ENCODE measurements at places on chromosomes 5 and 9. TPM values are rescaled to one million over a fixed set of nuclear protein-coding genes. Genes with fewer than 3 reads are reported as not detected.

The CYSTM1 gene
- 105 TPM for total RNA-seq

The HTR1A gene
- not detected for total RNA-seq

The GAPT gene
- total RNA-seq = not detected

The LRRC26 gene
- not detected for total RNA-seq

The SHOC1 gene
- 0.09 TPM for total RNA-seq

The GRIN1 gene
- total RNA-seq = 1.4 TPM

The CNTFR gene
- not detected for total RNA-seq

The NANS gene
- 102 TPM for total RNA-seq

The S100Z gene
- not detected for total RNA-seq

The PANK3 gene
- 117 TPM for total RNA-seq

GRCh38 chr5:126542441-126542840 lies 52.6 kb downstream of the ALDH7A1 start:
- H3K27me3 ChIP-seq = no peaks in the 10 kb centered on the region
- H3K4me1 ChIP-seq = no peaks in the 10 kb centered on the region
- no peak overlapping the region for H3K4me3 ChIP-seq
- no peak overlapping the region for H3K27ac ChIP-seq
- peaks cover 43% of the 10 kb centered on the region for H3K36me3 ChIP-seq

GRCh38 chr5:174271316-174271715 lies 225.8 kb downstream of the NSG2 start:
- no peak overlapping the region for H3K4me3 ChIP-seq
- no peaks in the 10 kb centered on the region for H3K4me1 ChIP-seq
- DNase-seq = peak; percentile 48
- no peaks in the 10 kb centered on the region for H3K36me3 ChIP-seq

GRCh38 chr5:141528291-141528984 lies 39.6 kb downstream of the PCDHGC5 start:
- H3K27me3 ChIP-seq = no peaks in the 10 kb centered on the region
- peaks cover 62% of the 10 kb centered on the region for H3K36me3 ChIP-seq
- no peak overlapping the region for H3K4me3 ChIP-seq
- peaks cover 19% of the 10 kb centered on the region for H3K4me1 ChIP-seq

DNA sequence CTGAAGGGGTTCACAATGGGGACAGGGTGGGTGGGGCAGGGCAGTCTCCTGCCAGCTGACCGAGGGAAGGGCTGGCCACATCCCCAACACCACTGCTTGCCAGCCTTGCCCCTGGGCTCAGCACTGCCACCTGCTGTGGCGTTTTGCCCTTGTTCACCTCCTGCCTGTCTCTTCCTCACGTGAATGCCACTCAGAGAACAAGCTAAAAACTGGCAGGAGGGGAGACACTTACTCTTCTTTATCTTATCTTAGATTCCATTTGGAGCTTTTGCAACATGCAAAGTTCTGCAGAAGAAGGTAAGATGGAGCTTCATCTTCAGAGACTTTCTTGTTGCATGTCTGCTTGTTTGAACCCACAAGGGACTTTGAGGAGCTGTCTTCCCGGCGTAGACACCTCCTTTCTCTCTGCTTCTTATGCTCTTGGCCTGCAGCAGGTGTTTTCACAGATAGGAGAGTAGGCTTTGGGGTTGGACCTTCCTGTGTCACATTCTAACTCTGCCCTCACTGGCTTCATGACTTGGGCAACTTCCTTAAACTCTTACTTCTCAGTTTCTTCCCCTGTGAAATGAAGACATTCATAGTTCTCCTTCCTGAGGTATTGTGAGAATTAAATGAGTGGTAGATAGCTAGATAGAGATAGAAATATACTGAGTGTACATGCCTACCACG lies 4.1 kb downstream of the LRSAM1 start:
- H3K36me3 ChIP-seq = peaks cover 66% of the 10 kb centered on the region
- DNase-seq = peak; percentile 32
- H3K27me3 ChIP-seq = no peaks in the 10 kb centered on the region
- H3K27ac ChIP-seq = no peak overlapping the region
- H3K4me1 ChIP-seq = peaks cover 5% of the 10 kb centered on the region

- no peak for DNase-seq
- no peaks in the 10 kb centered on the region for H3K27me3 ChIP-seq
- H3K36me3 ChIP-seq = peaks cover 6% of the 10 kb centered on the region
These were observed 13.0 kb downstream of the GLRX start for GRCh38 chr5:95809414-95809960.

- H3K27me3 ChIP-seq = no peaks in the 10 kb centered on the region
- no peaks in the 10 kb centered on the region for H3K4me1 ChIP-seq
- H3K4me3 ChIP-seq = no peak overlapping the region
- H3K27ac ChIP-seq = no peak overlapping the region
- no peak for DNase-seq
These were observed 17.1 kb downstream of the SUSD1 start for GRCh38 chr9:112157961-112158360.

DNA sequence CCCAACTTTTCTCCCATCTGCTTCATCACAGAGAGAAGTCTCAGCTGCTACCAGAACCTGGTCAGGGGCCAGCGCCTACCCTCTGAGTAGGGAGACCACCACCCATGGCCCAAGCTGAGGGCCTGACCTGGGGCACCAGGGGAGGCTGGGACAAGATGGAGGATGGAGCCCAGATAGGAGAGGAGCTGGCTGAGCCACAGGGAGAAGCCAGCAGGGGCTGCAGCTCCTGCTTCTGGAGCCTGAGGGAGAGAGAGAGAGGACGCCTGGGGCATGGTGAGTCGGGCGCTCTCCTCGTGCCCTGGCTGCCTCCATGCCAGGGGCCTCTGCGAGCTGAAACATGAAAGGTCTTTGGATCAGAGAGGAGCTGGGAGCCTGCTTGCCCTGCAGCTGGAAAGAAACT lies 1.4 kb upstream of the FOXI1 start:
- H3K4me3 ChIP-seq = no peak overlapping the region
- H3K27me3 ChIP-seq = no peaks in the 10 kb centered on the region
- DNase-seq = no peak

DNA sequence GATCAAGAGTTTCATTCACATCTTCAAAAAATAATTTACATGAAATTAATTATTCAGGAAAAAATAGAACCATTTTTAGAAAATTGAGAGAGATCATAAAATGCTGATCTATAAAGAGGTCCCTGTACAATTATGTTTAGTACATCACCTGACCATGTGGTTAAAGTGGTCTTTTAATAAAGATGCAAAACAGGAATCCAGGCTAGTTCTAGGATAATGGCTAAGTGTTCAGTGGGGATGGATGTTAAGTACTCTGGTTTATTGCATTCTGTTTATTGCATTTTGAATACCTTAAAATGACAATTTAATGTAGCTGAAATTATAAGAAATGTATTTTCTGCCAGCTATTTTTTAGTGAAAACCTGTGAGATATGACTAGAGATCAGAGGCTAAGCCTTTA lies 72.0 kb upstream of the SMC2 start:
- DNase-seq = no peak
- H3K27ac ChIP-seq = no peak overlapping the region
- H3K27me3 ChIP-seq = no peaks in the 10 kb centered on the region
- no peak overlapping the region for H3K4me3 ChIP-seq

DNA sequence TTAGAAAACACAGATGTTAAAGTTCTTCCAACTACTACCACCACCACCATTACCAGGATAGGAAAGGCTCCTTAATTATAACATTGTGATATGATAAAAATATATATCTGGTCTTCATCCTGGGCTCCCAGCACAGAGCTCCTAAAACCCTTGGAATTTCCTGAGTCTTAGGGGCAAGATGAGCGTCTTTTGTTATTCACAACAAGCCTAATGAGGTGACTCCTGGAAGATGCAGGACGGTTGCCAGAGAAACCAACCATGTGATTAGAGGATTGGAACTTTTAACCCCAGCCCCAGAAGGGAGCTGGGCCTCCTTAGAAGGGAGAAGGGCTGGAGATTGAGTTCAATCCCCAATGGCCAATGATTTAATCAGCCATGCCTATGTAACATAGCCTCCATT lies 148.0 kb upstream of the ADRA1B start:
- H3K4me1 ChIP-seq = peaks cover 15% of the 10 kb centered on the region
- no peaks in the 10 kb centered on the region for H3K36me3 ChIP-seq
- H3K4me3 ChIP-seq = no peak overlapping the region
- no peak for DNase-seq

GRCh38 chr5:125377141-125377540 lies 630.7 kb upstream of the ZNF608 start:
- no peaks in the 10 kb centered on the region for H3K36me3 ChIP-seq
- H3K4me3 ChIP-seq = no peak overlapping the region
- no peaks in the 10 kb centered on the region for H3K4me1 ChIP-seq
- no peaks in the 10 kb centered on the region for H3K27me3 ChIP-seq

DNA sequence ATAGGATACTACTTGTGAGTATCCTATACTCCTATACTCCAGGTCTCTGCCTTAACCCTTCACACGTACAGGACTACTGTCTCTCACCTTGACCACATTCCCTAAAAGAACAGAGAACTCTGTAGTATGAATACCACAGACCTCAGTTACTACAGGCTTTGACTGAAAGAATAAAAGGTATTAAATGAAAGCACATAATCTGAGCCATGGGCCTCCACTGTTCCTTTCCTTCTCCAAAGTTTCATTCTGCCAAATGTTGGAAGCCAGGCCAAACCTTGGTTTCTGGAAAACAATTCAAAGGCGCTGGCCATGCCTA lies 191.5 kb downstream of the TSSK1B start:
- peak overlapping the region; percentile 86 for H3K27ac ChIP-seq
- H3K36me3 ChIP-seq = no peaks in the 10 kb centered on the region
- peaks cover 23% of the 10 kb centered on the region for H3K4me1 ChIP-seq

DNA sequence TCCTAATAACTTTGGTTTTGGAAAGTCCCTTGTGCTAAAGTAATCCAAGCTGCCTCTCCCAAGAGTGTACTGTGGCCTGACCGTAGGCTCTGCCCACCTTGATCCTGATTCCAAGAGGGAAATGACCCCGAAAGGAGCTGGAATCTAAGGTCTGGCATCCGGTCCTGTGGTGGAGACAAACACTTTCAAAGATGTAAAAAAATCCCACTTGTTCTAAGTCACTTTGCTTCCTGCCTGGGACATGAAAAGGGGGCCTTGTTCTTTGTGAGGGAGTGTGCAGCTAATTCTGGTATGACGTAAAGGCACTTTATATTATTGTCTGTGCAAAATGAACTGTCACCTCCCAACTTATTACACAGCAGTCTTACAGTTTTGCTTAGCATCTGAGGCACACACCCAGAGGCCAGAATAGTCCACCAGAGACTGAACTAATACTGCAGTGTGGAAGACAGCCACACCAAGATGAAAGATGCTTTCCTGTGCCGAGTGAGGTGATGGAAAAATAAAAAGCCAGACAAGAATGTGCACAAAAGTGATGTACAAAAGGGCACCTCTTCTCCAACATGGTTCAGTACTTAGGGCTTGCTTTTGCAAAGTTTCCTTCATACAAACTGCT lies 128.7 kb downstream of the SLC12A2 start:
- no peaks in the 10 kb centered on the region for H3K27me3 ChIP-seq
- H3K4me3 ChIP-seq = no peak overlapping the region
- peaks cover 6% of the 10 kb centered on the region for H3K4me1 ChIP-seq
- DNase-seq = no peak

DNA sequence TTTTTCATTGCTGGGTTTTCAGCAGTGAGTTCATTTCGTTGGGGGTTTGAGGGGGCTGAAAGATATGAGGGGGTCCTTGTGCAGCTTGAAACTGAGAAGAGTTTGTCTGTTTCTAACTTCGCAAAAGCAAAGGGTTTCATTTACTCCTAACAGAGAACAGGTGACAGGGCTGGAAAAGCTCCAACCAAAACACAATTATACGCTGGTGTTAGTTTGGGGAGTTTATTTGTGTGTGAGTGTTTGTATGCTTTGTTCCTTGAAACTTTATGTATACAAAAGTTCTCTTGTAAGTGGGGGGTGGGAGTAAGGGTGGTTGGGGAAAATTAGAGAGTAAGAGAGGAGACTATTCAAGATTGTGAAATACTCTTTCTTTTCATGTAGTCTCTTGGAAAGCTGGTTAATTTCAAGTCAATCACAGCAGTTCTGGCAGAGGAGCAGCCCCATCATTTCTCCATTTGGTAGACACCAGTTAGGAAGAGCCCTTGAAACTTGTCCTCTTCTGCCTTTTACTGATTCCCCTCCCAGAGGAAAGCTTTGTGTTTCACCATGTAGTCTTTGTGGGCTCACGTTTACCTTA lies 881 bp downstream of the TNFAIP8 start:
- no peaks in the 10 kb centered on the region for H3K27me3 ChIP-seq
- H3K4me1 ChIP-seq = peaks cover 51% of the 10 kb centered on the region
- no peaks in the 10 kb centered on the region for H3K36me3 ChIP-seq
- peak; percentile 73 for DNase-seq
- H3K27ac ChIP-seq = peak overlapping the region; percentile 79

- H3K4me3 ChIP-seq = no peak overlapping the region
- no peaks in the 10 kb centered on the region for H3K36me3 ChIP-seq
These were observed 146.3 kb upstream of the POU5F2 start for GRCh38 chr5:93887678-93888077.

DNA sequence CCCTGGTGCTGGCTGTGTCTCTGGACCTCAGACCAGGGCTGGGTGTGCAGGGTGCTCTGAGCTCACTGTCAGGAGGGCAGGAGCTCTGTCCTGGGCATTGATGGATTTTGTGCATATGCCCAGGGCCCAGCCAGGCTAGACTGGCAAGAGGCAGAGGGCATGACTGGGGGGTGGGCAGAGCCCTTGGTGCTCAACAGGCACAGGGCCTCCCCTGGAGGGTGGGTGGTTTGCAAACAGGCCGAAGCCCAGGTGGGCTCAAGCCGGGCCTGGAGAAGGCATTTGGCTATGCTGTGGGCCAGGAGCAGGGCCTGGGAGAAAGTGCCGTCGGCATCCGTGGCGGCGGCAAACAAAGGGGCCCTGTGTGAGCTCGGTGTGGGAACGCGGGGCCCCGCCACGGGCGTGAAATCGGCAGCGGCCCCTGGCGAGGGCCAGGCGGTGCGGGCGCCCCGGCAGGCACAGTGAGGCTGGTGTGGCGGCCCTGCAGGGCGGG lies 1.9 kb upstream of the NRARP start:
- no peak overlapping the region for H3K4me3 ChIP-seq
- no peaks in the 10 kb centered on the region for H3K27me3 ChIP-seq
- no peak overlapping the region for H3K27ac ChIP-seq
- H3K36me3 ChIP-seq = peaks cover 10% of the 10 kb centered on the region
- no peaks in the 10 kb centered on the region for H3K4me1 ChIP-seq

GRCh38 chr5:139969318-139969717 lies 73.8 kb downstream of the NRG2 start:
- no peaks in the 10 kb centered on the region for H3K4me1 ChIP-seq
- DNase-seq = no peak
- no peak overlapping the region for H3K4me3 ChIP-seq
- no peak overlapping the region for H3K27ac ChIP-seq
- no peaks in the 10 kb centered on the region for H3K27me3 ChIP-seq

GRCh38 chr9:23829580-23830475 lies 3.8 kb upstream of the ELAVL2 start:
- peaks cover 28% of the 10 kb centered on the region for H3K27me3 ChIP-seq
- no peak overlapping the region for H3K27ac ChIP-seq
- peak; percentile 33 for DNase-seq
- peak overlapping the region; percentile 42 for H3K4me3 ChIP-seq
- no peaks in the 10 kb centered on the region for H3K36me3 ChIP-seq

DNA sequence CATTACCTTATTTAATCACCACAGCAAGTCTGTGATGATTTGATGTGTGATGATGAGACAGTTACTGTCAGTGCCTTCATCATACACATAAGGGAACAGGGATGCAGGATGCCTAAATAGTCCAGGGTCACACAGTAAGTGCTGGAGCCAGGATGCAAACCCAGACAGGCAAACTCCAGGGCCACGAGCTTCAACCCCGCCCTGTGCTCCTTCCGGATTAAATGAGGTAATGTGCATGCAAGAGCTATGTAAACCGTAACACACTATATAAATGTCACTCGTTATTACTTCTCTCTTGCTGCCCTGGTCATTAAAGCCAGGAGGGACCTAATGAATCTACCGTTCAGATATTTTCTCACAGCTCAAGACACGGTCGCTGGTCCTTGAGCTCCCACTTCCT lies 12.8 kb downstream of the SMIM23 start:
- H3K4me3 ChIP-seq = no peak overlapping the region
- no peaks in the 10 kb centered on the region for H3K36me3 ChIP-seq
- DNase-seq = no peak
- H3K27ac ChIP-seq = no peak overlapping the region
- H3K4me1 ChIP-seq = no peaks in the 10 kb centered on the region
- peaks cover 10% of the 10 kb centered on the region for H3K27me3 ChIP-seq
